AG20443 (cell line): ENCODE measurements at places on chromosomes 5 and 9.

GRCh38 chr5:177523711-177524538 lies 7.2 kb upstream of the DDX41 start:
- DNase-seq = no peak

DNA sequence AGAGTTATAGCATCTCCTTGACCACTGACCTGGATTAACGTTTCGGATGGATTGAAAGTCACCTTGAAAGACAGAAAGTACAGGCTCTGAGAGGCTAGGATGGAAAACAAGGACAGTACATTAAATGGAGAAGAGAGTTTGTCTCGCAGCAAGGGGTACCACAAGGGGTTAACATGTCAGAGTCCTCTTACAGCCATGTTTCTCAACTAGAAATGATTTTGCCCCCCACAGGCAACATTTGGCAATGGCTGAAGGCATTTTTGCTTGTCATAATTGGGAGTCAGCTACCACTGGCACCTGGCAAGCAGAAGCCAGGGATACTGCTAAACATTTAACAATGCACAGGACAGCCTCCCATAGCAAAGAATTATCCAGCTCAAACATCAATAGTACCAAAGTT lies 90.8 kb upstream of the EQTN start:
- DNase-seq = no peak

GRCh38 chr5:169670769-169671525 lies 33.9 kb downstream of the DOCK2 start:
- no peak for DNase-seq

- no peak for DNase-seq
Observed at GRCh38 chr9:27924502-27924901, 351.2 kb upstream of the C9orf72 start.

- no peak for DNase-seq
Observed at GRCh38 chr9:9764821-9765220, 848.0 kb downstream of the PTPRD start.

- DNase-seq = no peak
Observed at GRCh38 chr9:109801484-109801883, 21.5 kb downstream of the PALM2AKAP2 start.

DNA sequence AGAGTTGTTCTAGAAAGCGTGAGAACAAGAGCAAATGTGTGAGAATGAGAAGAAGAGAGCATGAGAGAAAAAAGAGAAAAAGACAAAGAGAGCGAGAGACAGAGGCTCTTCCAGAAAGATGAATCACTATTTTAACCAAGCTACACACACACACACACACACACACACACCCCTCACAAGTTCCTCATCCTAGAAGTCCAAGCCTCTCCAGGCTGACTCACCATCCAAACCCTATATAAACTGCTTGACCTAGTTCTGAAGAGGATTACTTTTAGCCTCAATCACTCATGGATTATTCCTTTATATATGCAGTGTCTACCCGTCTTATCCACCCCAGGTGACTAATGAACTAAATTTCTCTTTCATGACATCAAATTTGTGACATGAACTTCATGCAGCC lies 37.6 kb downstream of the C9orf57 start:
- DNase-seq = peak; percentile 63

GRCh38 chr5:179294131-179294780 lies 51.0 kb downstream of the ADAMTS2 start:
- DNase-seq = no peak
